ENCODE measurements at places on chromosomes 3 and 15. TPM values are rescaled to one million over a fixed set of nuclear protein-coding genes. Genes with fewer than 3 reads are reported as not detected.

ASB7 gene
- 9.5 TPM for total RNA-seq

PDZRN3 gene
- total RNA-seq: 2.3 TPM

DPPA4 gene
- total RNA-seq: not detected

ALS2CL gene
- 57.3 TPM for total RNA-seq

ITGB5 gene
- total RNA-seq: 209 TPM

DOCK3 gene
- total RNA-seq: 0.42 TPM

NR1I2 gene
- not detected for total RNA-seq

SAMD7 gene
- not detected for total RNA-seq

ARPIN gene
- 14.1 TPM for total RNA-seq

GASK1A gene
- 0.07 TPM for total RNA-seq
